ENCODE measurements at places on chromosomes 6 and 20.

GRCh38 chr6:21965953-21966539, 330.8 kb downstream of the PRL start:
- DNase-seq = no peak

- DNase-seq = no peak
Measured at GRCh38 chr6:68427630-68428029, 207.5 kb upstream of the ADGRB3 start.

- no peak for DNase-seq
Measured at GRCh38 chr6:124541573-124541972, 420.7 kb upstream of the RNF217 start.

GRCh38 chr6:11370191-11371018, 137.9 kb upstream of the NEDD9 start:
- DNase-seq = no peak

- no peak for DNase-seq
Measured at GRCh38 chr6:12923644-12924235, 207.2 kb downstream of the PHACTR1 start.

DNA sequence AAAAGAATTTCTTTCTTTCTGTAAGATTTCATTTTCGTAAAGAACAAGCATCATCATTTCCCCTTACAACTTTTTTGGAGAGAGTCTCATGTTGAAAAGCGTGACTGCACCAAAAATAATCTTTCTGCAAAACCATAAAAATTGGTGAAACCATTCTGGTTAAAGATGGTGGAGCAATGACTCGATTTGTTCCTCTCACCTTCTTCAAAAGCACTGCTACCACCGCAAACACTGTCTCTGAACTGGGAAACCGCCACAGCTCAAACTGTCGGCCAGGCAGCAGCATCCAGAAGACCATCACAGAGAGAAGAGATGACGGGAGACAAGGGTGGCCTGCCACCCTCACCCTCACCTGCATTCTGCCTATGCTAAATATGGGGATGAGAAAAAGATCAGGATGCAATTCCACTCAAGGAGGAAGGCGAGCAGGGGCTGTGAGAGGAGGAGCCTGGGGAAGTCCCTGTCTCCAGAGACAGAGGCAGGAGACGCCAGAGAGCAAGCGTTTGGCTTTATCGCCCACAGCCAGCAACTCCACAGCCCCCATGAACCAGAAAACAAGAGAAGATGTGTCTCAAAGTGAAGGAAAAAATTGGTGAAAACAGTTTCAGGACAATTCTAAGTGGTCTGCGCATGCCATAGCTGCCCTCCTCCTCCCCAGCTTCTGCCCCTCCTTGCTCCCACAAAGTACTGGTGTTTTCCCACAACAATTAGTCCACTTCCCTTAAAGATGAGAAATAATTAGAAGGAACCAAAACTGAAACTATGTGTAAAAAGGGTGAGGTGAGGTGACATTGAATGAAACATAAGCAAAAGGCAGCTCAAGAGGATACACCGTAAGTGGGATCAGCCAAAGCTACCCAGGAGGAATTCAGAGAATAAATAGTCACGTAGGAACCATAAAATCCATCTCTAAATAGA, 255.5 kb downstream of the KIF16B start:
- no peak for DNase-seq

GRCh38 chr6:130223508-130223907, 757 bp upstream of the SAMD3 start:
- DNase-seq = no peak

DNA sequence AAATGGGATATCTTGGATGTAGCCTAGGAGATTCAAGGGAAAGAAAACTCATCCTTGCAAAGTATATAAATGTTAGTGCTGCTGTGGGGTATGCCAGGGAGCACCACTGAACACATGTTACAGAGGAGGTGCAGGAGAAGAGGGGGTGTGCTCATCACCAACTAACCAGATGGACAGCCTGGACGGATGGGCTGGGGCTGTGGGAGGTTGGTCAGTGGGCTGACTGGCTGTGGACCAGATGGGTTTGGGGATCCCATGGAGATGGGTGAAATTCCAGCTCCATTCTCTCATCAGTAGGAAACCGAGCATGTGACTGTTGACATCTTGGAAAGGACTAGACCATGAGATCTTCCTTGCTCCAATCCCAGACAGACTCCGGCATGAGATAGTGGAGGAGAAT, 201.0 kb downstream of the LRFN2 start:
- DNase-seq = no peak

- no peak for DNase-seq
Measured at GRCh38 chr20:48411245-48411644, 416.6 kb downstream of the PREX1 start.

DNA sequence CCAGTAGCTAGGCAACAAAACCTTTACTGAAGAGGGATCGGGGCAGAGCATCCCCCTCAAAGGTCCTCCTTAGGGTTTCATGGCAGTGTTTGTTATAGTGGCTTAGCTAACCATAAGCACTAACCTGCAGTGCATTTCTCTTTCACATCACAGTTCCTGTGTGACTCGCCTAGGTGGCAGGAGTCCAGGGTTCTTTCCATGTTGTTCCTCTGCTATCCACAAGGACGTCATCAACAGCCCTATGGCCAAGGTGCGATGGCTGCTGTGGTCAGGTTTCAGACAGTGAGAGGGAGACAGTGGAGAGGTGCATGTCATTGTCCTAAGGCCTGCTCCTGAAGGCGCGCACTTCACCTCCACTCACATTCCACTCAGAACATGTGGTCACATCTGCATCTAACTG, 38.8 kb upstream of the FOXA2 start:
- no peak for DNase-seq

- DNase-seq = no peak
Measured at GRCh38 chr20:59648466-59649070, 44.2 kb downstream of the PHACTR3 start.

- no peak for DNase-seq
Measured at GRCh38 chr6:151436300-151436699, 15.6 kb downstream of the RMND1 start.

DNA sequence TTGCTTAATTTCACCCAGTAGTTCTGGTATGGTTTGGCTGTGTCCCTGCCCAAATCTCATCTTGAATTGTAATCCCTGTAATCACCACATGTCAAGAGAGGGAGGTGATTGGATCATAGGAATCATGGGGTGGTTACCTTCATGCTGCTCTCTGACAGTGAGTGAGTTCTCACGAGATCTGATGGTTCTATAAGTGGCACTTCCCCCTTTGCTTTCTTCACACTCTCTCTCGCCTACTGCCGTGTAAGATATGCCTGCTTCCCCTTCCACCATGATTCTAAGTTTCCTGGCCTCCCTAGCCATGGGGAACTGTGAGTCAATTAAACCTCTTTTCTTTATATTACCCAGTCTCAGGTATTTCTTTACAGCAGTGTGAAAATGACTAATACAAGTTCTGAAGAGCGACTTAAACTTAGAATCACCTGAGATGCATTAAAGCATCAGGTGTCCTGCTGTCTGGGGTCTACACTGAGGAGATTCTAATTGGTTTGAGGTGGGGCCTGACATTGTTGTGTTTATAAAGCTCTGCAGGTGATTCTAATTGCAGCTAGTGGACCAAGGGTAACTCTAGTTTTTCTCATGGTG, 82.1 kb upstream of the DTNBP1 start:
- DNase-seq = no peak

- no peak for DNase-seq
Measured at GRCh38 chr20:680638-681187, 5.1 kb upstream of the SCRT2 start.

- no peak for DNase-seq
Measured at GRCh38 chr6:84278321-84278998, 51.0 kb upstream of the CEP162 start.

GRCh38 chr6:81002126-81002525, 750.4 kb downstream of the TENT5A start:
- no peak for DNase-seq

DNA sequence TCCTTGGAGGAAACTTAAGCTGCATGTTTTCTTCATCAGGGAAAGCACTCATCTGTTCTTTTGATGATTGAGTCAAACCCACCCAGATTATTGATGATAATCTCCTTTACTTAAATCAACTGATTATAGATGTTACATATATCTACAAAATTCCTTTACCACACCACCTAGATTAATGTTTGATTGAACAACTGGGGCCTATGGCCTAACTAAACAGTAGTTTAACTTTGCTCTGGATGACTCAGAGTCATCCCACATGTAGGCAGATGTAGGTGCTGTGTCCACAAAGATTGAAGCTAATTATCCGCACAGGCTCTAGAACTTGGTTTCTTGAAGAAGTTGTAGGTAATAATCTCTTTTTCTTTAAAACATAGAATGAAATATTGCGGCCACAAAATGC, 42.2 kb downstream of the PKIB start:
- peak; percentile 72 for DNase-seq

DNA sequence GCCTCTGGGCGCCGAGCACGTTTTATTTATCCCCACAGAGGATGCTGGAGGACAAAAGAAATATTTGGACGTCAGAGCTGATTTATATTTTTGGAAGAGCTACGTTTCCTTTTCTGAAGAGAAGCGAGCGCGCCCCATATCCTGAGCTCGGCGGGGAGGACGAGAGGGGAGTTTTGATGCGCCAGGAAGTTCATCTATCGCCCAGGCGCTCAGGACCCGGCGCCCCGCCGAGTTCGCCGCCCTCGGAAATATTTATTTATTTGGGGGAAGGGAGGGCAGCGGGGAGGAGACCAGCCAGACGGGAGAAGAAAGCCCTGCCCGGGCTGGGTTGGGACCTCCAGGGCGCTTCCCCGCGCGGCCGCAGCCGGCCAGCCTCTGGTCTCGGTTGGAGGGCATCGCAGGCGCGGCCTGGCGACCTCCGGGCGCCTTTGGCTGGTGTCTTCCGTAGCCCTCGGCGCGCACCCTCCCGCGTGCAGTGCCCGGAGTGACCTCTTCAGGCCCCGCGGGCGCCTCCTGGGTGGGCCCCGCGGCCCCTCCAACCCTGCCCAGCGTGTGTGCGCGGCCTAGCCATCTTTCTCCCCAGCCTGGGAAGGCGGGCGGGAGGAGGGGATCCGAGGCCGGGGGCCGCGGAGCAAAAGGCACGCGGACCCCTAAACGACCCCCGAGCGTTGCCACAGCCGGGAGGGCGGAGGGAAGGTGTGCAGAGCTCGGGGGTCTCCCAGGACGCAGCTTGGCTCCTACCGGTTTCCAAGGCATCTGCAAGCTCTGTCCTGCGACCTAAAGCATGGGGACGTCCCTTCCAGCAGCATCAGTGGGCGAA, 5.4 kb upstream of the FOXF2 start:
- DNase-seq = no peak

GRCh38 chr20:57567471-57568079, 6.7 kb downstream of the PCK1 start:
- no peak for DNase-seq

GRCh38 chr6:137191670-137192069, 18.2 kb upstream of the IL22RA2 start:
- DNase-seq = no peak

DNA sequence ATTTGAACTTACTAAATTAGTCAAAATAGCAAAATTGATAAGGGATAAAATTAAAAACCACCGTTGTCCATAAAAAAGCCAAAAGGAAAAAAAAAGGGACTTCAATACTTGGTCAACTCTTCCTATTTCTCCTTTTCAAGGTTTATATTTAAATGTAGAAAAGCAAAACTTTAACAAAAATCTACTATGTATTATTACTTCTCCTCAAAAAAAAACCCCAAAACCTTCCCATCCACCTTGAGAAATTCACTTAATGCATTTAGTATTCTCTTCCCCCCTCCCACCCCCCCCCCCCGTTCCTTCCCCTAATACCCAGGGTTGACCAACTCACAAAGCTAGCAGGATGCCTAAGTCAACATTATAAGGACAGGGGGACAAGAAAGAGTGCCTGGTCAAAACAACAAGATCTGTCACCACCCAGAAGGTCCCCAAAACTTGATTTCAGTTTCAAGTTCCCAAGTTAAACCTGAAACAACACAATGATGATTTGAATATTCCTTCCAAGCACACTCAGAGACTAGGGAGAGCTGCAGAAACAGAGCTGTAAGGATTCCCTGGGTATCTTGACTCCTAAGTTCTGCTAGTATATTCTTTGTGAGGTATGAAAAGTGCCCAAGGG, 14.6 kb downstream of the GMDS start:
- DNase-seq = no peak

GRCh38 chr6:42138190-42138589, 4.2 kb downstream of the C6orf132 start:
- no peak for DNase-seq

GRCh38 chr6:50030777-50031562, 9.2 kb upstream of the DEFB110 start:
- DNase-seq = no peak

DNA sequence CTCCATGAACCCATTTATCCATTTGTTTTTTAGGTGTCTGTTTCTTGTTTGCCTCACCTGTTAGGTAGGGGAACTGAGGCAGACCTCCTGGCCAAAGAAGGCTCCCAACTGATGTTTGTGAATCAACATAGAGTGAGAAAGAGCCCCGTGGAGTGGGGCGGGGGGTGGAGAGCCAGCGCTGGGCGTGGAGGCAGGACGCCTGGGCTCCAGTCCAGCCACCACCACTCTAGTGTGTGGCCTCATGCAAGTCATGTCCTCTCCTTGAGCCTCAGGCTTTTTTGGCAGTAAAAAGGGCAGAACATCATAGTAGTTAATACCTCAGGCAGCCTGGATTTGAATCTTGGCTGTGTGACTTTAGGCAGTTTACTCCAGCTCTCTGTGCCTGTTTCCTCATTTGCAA, 42.2 kb upstream of the SCRT2 start:
- DNase-seq = no peak

GRCh38 chr6:80523531-80523997, 417.1 kb downstream of the BCKDHB start:
- no peak for DNase-seq

DNA sequence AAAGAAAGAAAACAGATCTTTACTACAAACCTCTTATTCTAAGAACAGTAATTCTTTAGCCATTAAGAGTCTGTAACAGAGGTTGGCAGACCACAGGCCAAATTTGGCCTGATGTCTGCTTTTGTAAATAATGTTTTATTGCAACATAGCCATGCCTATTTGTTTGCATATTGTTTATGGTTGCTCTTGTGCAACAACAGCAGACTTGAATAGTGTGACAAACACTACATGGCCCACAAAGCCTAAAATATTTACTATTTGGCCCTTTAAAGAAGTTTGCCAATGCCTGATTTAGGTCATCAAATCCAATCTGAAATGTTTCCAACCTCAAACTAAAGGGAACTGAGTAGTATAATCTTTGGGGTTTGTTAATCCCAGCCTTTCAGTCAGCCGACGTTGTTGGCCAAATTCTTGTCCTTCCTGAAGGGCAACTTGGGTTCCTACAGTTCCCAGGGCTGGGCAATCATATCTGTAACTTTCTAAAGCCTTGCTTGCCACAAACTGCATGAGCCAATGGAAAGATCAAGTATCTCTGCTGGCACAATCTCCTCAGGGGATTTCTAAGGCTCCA, 33.9 kb upstream of the TBC1D20 start:
- DNase-seq = no peak

GRCh38 chr6:259901-260508, 32.3 kb upstream of the DUSP22 start:
- DNase-seq = no peak

DNA sequence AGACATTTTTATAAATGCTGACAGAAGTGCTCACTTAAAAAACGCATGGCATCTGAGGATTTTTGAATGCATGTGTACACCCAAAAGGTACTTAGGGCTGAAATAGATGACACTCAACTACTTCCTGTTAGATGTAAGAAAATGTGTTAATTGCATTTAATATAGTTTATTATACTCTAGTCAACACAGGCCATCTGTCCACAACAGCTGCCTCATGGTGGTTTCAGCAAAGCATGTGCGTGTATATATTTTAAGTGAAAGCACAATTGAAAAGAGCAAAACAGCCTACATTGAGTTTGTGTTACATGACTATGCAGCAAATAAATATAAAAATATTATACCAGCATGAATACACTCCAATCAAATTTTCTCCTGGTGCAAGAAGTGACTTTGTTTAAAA, 1233.0 kb upstream of the EYS start:
- no peak for DNase-seq

- no peak for DNase-seq
Measured at GRCh38 chr20:12434672-12435071, 517.0 kb downstream of the BTBD3 start.
